GM19239 (cell line): ENCODE measurements at places on chromosomes 3 and 15.

DNA sequence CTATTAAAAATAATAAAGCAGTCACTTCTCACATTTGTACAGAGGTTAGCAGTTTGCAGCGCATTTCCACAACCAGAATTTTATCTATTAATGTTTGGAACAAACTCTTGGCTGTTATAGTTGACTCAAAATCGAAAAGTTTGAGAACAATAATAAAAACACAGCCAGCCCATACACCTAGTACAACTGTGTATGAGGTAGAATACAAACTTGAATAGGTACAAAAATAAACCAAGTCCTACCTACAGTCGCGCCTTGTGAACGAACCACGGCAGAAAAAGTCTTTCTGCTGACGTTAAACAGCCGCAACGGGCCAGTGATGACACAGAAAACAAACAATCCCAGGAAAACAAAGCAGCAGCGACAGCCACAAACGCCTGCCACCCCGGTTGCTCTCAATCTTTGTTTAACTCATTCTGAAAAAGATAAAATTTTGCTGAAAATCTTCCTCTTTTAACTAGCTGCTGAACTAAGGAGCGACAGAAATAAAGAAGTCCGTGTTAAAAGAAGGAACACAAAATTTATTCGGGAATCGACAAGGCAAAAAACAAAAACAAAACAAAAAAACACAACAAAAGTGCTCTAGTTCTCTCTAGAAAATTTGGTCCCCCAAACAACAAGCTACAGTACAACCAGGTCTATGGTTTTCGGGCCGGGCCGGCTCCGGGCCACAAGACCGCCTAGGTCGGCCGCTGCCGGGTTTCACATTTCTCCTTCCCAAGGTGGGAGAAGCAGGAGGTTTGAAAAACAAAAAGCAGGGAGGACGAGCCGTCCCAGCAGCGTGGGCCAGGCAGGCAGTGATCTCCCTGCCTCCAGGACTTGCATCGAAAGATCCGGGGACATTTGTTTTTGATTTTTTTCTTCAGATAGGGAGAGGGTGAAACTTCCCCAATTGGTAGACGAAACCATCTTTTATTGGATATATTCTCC lies 2.9 kb downstream of the FOXL2 start:
- DNase-seq = no peak

DNA sequence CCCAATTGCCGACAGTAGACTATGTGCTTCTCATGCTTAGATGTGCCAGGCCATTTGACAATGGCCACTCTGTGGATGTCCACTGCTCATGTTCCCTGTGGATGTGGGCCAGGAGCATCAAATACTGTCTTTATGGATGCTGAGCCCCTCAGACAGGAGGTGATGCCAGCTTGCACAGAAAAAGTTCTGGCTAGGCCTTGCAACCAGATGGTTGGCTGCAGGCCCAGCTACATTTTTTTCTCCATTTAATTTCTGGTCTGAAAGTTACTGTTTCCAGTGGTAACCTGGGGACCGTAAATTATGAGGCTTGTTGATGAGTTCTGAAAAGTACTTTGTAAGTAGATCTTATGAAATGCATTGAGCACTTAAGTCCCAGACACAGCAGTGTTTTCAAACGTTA lies 228.5 kb downstream of the CHL1 start:
- DNase-seq = no peak

DNA sequence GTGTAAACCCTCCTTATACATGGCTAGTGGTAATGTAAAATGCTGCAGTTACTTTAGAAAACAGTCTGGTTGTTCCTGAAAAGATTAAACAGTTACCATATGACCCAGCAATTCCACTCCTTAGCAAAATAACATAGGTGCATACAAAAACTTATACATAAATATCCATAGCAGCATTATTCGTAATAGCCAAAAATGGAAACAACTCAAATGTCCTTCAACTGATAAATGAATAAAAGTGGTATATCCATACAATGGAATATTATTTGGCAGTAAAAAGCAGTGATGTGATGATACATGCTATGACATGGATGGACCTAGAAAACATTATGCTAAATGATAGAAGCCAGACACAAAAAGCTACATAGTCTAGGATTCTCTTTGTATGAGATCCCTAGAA lies 31.6 kb upstream of the SIN3A start:
- no peak for DNase-seq

GRCh38 chr15:91007266-91007665 lies 12.9 kb upstream of the PRC1 start:
- no peak for DNase-seq

DNA sequence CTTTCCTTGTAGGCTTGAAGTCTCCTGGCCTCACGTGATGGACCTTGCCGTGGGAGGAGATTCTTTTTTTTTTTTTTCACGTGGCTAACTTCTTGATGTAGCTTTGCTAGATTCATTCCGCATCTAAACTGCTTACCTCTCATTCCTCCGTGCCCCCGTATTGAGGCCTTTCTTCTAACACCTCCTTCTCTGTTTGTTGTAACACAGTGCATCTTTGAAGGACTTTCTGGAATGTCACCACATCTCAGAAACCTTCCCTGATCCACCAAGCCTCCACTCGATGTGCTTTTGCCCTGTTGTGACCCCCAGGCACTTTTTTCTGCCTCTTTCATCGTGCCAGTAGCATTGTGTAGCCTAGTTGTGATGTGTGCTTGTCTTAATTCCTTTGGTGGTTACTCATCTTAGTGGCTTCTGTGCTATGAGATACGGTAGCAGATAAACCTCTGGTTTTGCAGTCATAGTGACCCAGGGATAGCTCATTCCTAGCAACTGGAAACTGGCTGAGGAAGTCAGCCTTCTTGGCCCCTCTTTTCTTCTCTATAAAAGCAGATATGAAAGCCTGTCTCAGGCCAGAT lies 1.6 kb upstream of the BNC1 start:
- DNase-seq = no peak

GRCh38 chr3:71879089-71879488 lies 94.1 kb upstream of the PROK2 start:
- no peak for DNase-seq
